GDM1 (cell line): ENCODE measurements at places on chromosomes 11 and 22.

- no peak for DNase-seq
Measured at GRCh38 chr11:65934014-65934413, 11.3 kb upstream of the TSGA10IP start.

DNA sequence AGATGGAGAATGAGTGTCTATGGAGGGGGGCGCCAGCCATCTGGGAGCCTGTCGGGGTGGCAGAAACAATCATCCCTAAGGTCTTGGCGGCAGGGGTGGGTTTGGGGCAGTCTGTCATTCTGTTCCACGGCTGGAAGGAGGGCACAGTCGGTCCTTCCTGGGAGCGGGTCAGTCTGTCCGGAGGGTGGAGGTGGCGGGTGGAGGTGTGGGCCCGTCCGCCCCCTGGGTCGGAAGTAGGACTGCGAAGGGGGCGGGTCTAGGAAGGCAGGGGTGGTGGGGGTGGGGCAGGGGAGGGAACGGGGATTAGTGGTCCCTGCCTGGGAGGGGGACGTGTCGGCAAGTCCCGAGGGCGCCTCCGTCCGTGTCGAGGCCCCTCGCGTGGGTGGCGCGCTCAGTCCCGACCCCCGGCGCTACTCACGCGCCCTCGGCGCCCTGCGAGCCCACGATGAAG, 461 bp downstream of the TBC1D10A start:
- DNase-seq: no peak

- DNase-seq: no peak
Measured at GRCh38 chr11:47352556-47352955, at the start of gene MYBPC3. TSS of gene MYBPC3 (minus strand) at chr11:47352702. CDS start at chr11:47352647, 55 bp downstream.

GRCh38 chr11:42901084-42901483, 410.7 kb upstream of the API5 start:
- DNase-seq: no peak

- DNase-seq: no peak
Measured at GRCh38 chr22:22156348-22156715, 88.3 kb upstream of the VPREB1 start.

- no peak for DNase-seq
Measured at GRCh38 chr11:77372726-77373125, 71.2 kb upstream of the GDPD4 start.

DNA sequence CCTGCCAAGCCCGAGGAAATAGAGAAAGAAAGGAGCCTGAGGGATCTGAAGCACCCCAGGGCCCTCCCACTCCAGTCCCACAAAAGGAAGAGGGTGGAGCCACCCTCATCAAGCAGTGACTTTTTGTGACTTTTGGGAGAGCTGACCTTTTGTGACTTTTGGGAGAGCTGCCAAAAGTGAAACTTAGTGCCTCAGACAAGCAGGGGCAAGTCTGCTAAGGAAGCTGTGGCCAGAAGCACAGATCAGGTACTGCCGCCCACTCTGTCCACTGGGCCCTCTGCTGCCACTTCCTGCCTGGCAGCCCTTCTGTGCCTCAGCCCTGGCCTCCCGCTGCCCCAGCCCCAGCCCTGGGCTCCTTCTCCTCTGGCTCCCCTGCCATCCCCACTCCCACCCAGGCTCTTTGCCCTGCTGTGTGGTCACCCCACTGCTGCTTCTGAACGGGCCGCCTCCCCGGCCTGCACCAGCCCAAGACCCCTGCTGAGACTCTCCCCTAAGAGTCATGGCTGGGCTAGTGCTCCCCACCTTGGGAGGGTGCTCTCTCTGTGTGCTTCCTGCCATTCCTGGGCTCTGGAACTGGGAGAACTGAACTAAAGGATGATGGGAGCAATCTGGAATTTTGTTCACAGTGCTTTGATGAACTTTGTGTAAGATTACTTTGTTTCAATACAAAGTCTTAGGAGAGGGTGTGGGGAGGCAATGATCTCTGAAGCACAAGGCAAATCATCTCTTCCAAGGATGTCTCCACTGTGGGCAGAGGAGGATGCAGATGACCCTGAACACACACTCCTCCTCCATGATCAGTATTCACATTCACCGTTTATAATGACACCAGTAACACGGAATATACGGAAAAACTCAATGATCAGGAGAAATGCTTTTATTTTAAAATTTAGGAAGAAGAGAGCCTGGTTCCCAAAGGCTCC, at the start of gene APOBEC3H:
TSS of gene APOBEC3H (plus strand) at position 147 of the 923 bp plus-strand sequence. CDS start 3,035 bp downstream, outside the sequence.
- DNase-seq: peak; percentile 84

- no peak for DNase-seq
Measured at GRCh38 chr11:119323532-119324033, 6.7 kb upstream of the MCAM start.

DNA sequence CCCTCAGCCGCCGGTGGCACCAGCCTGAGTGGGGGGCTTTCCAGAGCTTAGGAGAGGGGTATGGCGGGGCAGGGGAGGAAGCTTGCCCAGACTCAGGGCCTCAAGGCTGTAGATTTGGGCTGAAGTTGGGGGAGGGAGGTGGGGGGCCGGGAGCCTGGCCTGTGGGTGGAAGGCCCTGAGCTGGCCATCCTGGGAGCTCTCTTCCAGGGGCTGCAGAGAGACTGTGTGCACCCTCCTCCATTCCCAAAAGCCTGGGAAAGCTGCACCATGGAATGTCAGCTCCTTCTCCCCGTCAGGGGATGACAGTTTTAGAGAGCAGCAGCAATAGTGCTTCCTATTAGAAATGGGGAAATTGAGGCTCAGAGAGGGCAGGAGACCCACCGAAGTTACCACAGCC, 1.0 kb downstream of the SYT12 start:
- no peak for DNase-seq

- DNase-seq: no peak
Measured at GRCh38 chr11:38711110-38711509, 2113.1 kb upstream of the RAG2 start.

- peak; percentile 73 for DNase-seq
Measured at GRCh38 chr11:107858217-107859070, at the start of gene SLC35F2. TSS of gene SLC35F2 (minus strand) at chr11:107858787. CDS start at chr11:107858767, 20 bp downstream.

DNA sequence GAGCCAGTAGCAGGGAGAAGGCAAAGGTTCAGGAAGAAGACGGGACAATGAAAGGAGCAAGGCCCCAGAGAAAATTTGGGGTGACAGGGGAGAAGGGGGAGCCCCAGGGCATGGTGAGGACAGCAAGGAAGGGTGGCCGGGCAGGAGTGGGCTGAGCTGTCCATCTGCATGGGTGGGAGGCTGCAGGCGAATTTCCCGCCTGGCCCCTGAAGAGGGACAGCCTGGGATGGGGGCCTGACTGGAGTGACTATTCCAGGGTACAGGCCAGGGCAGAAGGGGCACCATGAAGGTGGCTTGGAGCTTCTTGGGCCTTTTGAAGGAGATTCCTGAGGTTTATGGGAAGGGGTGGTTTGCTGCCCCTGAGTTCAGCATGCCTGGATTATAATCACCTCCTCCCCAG, 56.2 kb downstream of the WNT11 start:
- no peak for DNase-seq

DNA sequence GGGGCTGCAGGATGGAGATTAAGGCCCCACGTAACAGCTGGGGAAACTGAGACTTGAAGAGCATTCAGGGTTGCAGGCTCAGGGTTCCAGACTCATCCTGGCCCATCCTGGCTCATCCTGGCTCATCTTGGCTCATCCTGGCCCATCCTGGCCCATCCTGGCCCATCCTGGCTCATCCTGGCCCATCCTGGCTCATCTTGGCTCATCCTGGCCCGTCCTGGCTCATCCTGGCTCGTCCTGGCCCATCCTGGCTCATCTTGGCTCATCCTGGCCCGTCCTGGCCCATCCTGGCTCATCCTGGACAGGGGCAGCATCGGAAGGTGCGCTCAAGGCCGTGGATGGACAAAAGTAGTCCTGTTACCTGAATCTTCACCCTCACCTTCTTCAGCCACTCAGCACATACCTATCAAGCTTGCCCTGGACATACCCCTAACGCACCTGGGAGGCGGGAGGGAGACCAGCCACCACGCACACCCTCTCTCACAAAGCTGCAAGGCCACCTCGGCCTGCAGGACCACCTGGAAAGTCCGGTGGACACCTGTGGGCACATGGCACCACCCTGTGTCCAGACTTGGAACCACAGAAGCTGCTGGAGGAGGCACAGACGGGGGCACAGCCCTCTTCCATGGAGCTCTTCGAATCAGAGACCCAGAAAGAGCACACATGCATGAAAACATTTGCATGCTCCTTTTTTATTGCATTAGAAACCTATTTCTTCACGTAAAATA, 20.3 kb upstream of the NLRP6 start:
- no peak for DNase-seq

- no peak for DNase-seq
Measured at GRCh38 chr11:119418759-119419158, 4.2 kb downstream of the THY1 start.

GRCh38 chr11:22169833-22170232, 23.1 kb upstream of the ANO5 start:
- no peak for DNase-seq

DNA sequence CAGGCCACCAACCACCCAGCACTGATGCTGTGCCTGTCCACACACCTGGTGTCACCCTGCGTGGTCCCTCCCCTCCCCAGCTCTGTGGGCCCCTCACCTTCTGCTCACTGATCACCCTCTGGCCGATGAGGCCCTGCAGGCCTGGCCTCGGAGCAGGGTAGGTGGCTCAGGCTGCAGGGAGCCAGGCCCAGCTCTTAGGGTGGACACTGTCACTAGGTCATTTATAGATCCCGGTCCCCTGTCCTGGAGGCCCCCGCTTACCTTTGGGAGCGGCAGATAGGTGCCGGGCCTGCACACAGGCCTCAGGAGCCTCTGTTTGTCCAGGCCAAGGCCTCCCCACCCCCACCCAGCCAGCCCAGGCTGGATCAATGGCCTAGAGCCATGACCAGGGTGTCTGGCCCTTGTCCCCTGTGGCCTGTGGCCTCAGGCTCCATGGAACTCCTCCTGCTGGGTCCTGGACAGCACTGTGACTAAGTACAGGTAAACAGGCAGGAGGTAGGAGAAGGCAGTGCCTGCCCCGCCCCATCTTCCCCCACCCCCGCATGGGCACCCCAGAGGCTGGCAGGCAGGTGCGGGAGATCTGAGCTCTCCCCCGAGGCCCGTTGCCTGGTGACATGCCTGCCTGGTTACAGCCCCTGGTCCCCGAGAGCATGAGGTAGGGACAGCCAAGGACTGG, at the start of gene TMPRSS6:
TSS of gene TMPRSS6 (minus strand) at position 472 of the 676 bp plus-strand sequence. CDS start 6,296 bp downstream, outside the sequence.
- DNase-seq: no peak

- DNase-seq: no peak
Measured at GRCh38 chr11:61141601-61142028, 19.6 kb downstream of the VPS37C start.

GRCh38 chr11:9461760-9462134, 935 bp downstream of the ZNF143 start:
- no peak for DNase-seq

GRCh38 chr11:614623-615503, 887 bp downstream of the IRF7 start:
- no peak for DNase-seq
